ENCODE measurements at places on chromosomes 13 and 19.
A peak's percentile ranks its signal among the peaks of the same experiment; 100 is the strongest.

DNA sequence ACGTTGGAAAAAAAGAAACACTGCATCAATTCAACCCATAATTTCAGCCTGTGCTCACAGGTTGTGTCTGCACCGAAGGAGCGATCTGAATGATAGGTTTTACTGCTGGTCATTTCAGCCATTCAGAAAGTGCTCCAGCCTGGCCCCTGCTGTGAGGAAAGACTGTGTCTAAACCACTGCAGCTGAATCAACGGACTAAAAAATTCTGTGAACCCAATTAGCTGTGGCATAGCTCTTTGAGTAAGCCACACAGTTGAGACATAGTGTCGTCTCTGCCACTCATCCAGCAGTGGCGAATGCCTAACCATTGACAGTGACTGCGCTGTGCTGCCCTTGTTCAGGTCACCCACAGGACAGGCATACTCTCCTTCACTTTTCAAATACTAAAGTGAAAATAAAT is 179.8 kb downstream of the COG6 start:
- DNase-seq = peak; percentile 3

DNA sequence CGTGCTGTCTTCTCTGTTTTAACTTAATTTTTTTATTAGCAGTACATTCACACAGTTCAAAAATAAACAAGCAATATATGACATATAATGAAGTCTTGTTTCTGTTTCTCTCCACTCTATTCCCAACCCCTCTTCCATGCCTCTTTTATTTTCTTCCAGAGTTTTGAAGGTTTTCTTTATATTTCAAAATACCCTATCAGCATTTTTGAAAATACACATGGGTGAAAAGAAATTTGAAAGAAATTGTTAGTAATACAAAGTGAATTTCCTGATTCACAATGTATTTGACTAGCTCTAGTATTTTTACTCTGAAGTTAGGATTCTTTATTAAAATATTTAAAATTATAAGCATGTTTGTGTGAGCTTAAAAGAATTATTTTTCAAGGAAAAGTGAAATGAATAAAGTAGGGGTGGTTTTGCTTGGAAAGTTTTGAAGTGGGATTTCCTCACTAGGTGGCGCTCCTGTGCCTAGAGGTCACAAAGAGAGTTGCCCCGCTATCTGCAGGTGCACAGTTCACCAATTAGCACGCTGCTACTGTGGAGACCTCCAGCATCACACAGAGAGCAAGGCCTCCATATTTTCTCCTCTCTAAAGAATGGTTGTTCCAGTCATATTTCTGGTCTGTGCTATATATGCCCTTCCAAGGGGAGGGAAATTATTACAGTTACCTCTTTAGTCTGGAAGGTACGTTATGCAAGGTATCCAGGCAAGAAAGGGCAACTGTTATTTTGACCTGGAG is 37.6 kb downstream of the SOX21 start:
- peak; percentile 73 for DNase-seq

GRCh38 chr19:4064496-4065260 is 2.0 kb downstream of the ZBTB7A start:
- peak; percentile 31 for DNase-seq

DNA sequence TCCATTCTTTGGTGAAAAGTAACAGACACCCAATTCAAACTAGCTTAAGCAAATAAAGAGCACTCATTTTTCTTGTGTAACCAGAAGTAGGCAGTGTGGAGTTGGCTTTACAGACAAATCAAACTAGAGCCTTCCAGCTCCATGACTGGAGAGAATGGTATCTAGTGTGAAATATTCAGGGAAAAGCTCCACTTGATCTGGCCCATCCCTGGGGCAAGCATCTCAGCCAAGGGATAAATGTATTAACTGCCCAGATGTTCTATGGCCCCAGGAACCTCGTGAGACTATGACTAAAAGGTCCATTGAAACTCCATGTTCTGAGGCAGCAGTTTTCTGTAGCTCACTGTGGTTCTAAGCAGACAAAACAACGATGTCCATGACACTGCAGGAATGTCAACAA is 49.9 kb downstream of the TBC1D4 start:
- no peak for DNase-seq

DNA sequence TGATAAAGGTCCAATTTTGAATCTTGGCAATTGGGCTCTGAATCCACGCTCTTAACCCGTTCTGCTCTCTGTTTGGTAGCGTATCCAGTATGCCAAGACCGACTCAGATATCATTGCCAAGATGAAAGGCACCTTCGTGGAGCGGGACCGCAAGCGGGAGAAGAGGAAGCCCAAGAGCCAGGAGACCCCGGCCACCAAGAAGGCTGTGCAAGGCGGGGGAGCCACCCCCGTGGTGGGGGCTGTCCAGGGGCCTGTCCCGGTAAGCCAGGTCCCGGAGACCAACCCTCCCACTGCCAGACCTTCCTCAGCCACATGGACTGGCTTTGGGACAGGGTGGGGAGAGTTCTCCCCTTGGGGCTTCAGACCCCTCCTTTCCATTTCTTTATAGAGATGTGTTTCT is 8.3 kb downstream of the SNRPA start:
- no peak for DNase-seq

- no peak for DNase-seq
These were observed at the start of gene ETFB for GRCh38 chr19:51365965-51366388. Gene ETFB (minus strand): TSS chr19:51366388. CDS start chr19:51366326, 62 bp downstream.

DNA sequence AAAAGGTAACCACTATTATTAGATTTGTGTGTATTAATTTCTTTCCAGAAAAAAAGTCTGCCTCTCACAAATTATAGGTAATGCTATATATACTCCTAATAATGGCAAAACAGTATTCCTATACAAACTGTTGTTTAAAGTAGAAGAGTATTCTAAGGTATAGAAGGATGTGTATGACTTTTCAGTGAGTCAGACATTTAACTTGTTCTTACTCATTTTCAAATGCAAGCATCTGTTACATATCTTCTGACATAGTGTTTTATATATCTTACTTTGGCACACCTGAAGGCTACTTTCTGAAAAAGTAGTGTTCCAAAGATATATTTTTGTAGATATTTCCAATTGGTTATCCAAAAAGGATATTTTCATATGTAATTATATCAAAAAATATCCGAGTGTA is 3.5 kb upstream of the SLITRK5 start:
- no peak for DNase-seq

DNA sequence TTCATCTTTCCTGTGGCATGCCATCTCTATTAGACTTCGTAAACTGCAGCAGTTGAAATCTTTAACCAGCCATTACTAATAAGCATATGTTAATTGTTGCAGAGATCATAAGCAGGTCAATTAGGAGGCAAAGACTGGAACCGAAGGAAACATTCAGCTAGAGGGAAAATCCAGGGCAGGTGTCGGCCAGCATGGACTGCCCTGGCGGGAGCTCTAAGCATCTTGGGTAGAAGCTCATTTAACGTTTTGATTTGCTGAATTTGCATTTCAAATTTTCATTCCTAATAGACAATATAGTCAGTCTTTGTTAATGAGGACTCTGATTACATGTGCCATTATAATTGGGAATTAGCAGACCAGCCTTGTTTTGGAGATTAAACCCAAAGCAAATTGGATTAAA is 238.6 kb downstream of the POU4F1 start:
- DNase-seq = no peak

GRCh38 chr13:28370448-28370847 is 124.5 kb downstream of the FLT1 start:
- no peak for DNase-seq

GRCh38 chr13:75391432-75392100 is 90.4 kb downstream of the TBC1D4 start:
- no peak for DNase-seq

DNA sequence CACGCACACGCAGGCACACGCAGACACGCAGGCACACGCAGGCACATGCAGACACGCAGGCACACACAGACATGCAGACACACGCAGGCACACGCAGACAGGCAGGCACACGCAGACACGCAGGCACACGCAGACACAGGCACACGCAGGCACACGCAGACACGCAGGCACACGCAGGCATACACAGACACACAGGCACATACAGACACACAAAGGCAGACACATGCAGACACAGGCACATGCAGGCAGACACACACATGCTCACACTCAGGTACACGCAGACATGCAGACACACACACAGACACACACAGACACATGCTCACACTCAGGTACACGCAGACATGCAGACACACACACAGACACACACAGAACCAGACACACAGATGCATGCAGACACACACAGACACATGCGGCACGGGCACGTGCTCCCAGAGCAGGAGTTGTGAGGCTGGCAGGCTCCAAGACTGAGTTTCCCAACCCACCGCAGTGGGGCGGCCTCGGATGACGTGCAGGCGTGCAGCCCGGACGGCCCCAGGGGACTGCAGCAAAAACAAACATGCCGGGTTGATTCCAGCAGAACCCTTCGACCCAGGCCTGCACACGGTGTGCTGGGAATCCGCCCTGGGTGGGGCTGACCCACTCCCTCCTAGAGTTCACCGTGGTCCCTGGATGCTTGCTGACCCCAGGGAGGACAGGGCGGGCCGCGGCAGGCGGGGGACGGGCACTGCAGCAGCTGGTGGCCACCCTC is 100.0 kb downstream of the GADD45B start:
- peak; percentile 30 for DNase-seq

DNA sequence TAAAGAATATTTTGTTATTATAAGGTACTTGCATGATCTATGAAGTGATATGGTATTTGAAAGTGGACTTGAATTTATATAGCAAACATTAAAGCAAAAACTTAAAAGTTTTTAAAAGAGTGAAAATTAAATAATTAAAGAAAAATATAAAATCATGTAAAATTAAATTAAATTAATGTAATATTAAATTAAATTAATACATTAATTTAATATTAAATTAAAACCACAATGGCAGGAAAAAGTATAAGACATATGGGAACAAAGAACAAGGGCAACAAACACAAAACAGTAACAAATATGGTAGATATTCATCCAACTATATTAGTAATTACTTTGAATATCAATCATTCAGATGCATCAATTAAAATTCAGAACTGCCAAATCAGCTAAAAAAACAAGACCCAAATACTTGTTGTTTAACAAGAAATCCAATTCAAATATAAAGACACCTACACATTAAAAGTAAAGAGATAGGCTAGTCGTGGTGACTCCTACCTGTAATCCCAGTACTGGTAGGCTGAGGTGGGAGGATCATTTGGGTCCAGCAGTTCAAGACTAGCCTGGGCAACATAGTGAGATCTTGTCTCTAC is 992.2 kb upstream of the MIR17HG start:
- DNase-seq = no peak

- DNase-seq = no peak
These were observed 72.9 kb downstream of the SPATA13 start for GRCh38 chr13:24233351-24233901.

DNA sequence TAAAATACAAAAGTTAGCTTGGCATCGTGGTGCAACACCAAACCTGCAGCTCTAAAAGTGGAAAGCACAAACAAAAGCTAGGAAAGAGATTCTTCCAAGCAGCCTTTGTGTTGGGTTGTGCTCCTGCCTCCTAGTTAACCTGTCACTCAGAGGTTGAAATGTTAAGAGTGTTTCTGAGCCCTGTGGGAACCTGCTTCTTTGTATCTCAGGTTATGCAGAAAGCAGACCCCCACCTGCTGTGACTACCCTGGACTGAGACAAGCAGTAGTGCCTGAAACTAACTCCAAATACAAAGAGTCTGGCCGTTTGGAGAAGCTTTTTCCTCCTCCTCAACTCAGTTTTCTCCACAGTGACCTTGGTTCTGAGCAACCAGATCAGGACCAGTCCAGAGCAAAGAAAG is 158.4 kb upstream of the CSNK1A1L start:
- no peak for DNase-seq

- DNase-seq = no peak
These were observed 17.9 kb upstream of the LILRB1 start for GRCh38 chr19:54612428-54612827.

DNA sequence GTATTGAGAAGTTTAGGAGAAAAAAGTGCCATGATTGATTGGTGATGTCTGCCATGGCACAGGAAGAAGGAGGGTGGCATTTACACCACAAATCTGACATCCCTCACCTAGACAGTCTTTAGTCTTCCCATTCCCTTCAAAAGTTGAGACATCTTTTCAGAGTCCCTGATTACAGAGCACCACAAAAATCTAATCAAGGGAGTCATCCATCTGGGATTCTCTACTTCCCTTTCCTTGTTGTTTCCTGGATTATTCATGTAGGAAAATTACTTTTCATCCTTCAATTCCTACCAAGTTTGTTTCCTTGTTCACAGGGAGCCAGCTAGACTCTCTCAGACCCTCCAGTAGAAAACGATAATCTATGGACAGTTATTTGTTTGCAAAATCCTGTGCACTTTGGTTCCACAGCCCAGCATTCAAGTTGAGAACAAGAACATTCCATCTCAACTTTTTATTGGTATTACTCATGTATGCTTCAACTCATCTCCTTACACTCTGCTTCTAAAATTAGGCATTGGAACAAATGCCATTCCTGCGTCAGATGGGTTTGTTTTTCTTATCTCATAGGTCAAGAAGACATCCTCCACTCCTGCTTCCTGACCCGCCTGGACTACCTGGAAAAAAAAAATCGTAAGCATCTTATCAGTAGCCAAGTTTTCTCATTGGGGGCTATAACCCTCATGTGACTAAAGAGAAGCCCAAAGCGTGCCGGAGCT is 259.9 kb downstream of the FOXO1 start:
- DNase-seq = no peak

DNA sequence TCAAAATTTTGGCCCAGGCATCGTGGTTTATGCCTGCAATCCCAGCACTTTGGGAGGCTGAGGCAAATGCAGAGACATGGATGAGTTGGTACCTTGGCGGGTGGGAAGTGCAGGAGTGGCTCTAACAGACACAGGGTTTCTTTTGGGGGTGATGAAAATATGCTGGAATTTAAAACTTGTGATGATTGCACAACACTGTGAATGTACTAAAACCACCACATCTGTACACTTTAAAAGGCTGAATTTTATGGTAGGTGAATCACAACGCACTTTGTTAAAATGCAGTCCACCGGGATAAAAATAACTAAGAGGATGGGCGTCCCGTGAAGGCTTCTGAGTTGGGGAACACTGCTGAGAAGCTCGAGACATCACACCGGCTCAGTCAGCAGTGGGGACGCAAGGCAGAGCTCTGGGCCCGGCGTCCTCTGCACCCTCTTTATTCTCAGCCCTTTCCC is 47.1 kb downstream of the MLLT1 start:
- DNase-seq = no peak

DNA sequence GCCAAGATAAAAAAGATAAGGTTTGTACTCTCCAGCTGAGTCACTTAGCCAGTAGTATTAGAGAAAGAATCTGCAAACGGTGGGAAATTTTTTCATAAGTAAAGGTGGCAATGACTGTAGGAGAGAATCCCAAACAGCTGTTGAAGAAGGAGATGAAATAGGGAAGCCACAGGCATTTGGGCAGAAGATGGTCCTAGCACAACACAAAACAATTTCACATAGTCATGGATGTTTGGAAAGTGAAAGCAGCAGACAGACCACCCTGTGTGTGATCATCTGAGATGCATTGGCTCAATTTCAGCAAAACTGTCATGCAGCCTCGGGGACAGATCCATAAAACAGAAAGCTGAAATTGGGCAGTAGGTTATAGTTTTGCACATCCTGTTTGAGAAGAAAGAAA is 2832.4 kb downstream of the PCDH9 start:
- no peak for DNase-seq

DNA sequence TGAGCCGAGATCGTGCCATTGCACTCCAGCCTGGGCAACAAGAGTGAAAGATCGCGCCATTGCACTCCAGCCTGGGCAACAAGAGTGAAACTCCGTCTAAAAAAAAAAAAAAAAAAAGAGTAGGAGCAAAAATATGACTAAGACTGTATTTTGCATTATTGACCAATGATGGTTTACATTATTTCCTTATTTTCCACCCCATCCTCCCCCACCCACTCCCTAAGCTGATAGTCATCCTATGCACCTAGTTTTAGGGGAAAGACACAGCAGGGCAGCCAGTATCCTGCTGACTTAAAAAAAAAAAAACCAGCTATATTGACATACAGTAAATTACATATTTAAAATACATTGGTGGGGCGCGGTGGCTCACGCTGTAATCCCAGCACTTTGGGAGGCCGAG is 25.1 kb downstream of the VAV1 start:
- DNase-seq = no peak
